ENCODE measurements at places on chromosomes 13 and 19. TPM values are rescaled to one million over a fixed set of nuclear protein-coding genes. Genes with fewer than 3 reads are reported as not detected.

Gene RB1
- total RNA-seq: 32.7 TPM

Gene ATP8A2
- total RNA-seq: 1.0 TPM

Gene RNF17
- not detected for total RNA-seq

Gene PGLYRP2
- total RNA-seq: not detected

Gene SH2D3A
- 42.9 TPM for total RNA-seq

Gene ZNF554
- total RNA-seq: 8.0 TPM

GRCh38 chr19:1968279-1969175 lies 27.6 kb downstream of the CSNK1G2 start:
- no peak for DNase-seq
- peaks cover 30% of the 10 kb centered on the region for H3K36me3 ChIP-seq
- H3K4me3 ChIP-seq: no peak overlapping the region
- no peak overlapping the region for H3K27ac ChIP-seq

DNA sequence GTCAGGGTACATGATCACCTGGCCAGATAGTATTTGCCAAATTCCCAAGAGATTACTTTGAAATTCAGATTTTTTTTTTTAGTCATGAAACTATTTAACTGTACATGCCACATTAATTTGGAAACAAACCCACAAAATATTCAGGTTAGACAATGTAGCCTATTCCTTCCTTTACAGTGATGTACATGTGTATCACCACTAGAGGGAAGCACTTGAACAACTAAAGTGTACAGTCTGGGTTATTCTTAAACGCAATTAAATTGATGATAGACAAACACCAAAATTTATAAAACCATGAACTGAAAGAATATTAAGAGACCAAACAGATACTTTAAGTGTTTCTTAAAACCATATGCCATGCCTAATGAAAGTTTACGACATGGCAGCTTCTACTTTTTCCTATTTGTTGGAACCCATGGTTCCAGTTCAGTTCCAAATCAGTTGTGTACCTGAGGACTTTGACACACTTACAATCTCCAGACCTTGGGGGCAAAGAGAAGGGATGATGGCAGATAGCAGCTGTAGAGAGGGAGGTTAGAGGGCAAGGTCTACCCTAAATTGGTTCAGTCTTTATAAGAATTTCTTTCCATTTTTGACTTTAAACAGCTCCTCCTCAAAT lies 52.8 kb downstream of the TNFSF13B start:
- H3K4me1 ChIP-seq: no peaks in the 10 kb centered on the region
- no peaks in the 10 kb centered on the region for H3K27me3 ChIP-seq
- no peak overlapping the region for H3K4me3 ChIP-seq
- DNase-seq: no peak
- H3K36me3 ChIP-seq: no peaks in the 10 kb centered on the region
- no peak overlapping the region for H3K27ac ChIP-seq

Gene UGGT2
- total RNA-seq: 26.0 TPM

DNA sequence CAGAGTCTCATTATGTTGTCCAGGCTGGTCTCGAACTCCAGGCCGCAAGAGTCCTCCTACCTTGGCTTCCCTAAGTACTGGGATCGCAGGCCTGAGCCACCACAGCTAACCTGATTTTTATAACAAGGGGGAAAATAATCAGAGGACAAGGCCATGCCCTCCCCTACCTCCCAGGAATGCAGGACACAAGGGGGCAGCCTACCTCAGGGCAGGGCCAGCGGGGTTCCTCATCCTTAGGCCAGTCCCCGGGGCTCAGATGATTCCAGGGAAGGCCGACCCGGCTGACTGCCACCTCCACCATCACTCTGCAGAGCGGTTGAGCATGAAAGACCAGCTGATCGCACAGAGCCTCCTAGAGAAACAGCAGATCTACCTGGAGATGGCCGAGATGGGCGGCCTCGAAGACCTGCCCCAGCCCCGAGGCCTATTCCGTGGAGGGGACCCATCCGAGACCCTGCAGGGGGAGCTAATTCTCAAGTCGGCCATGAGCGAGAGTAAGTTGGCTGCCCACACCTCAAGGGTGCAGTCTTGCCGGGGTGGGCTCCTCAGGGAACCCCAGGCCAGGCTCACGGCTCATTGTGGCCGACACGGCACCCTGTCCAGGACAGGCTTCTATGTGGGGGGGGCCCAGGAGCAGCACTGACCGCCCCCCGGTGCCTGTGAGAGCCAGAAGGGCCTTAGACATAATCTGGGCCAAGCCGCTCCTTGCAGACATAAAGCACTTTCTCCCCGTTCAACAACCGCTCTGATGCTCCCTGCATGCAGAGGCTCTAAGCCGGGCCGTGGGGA lies 26.8 kb downstream of the PEX11G start:
- DNase-seq: peak; percentile 60
- no peaks in the 10 kb centered on the region for H3K4me1 ChIP-seq
- no peak overlapping the region for H3K4me3 ChIP-seq
- H3K36me3 ChIP-seq: peaks cover 22% of the 10 kb centered on the region
- H3K27ac ChIP-seq: no peak overlapping the region

GRCh38 chr13:30806784-30807183 lies 71.4 kb downstream of the ALOX5AP start:
- no peak for DNase-seq
- no peak overlapping the region for H3K4me3 ChIP-seq
- H3K36me3 ChIP-seq: no peaks in the 10 kb centered on the region
- H3K27ac ChIP-seq: no peak overlapping the region
- no peaks in the 10 kb centered on the region for H3K27me3 ChIP-seq

DNA sequence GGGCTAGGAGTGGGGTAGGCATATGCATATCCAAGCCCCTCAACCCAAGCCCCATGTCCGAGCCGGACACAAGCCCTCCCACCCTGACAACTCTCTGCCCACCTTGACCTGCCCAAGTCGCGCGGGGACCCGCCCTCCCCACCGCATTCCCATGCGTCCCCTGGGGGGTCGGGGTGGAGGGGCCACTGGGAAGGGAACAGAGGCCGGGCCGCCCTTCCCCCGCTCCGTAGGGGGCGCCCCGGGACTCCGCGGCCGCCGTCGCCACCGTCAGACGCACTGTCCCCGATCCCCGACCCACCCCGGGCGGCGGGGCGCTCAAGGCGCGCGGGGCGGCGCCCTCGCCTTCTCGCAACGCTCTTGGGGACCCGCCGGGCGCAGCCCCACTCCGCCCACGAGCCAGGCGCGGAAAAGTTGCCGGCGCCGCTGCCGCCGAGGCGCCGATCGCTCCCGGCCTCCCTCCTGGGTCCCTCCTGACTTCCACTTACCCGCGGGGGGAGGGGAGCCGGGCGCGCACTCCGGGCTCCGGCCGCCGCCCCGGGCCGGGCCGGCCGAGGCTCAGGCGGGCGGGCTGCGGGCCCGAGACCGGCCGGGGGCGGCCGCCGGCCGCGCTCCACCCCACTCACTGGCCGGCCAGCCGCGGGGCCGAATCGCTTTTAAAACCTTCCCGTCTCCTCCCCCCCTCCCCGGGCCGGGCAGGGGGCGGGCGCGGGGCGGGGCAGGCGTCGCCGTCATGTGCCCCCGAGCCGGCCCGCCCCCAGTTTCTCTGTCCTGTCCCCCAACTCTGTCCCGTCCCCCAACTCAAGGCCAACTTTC lies 34.4 kb upstream of the NANOS3 start:
- H3K4me3 ChIP-seq: peak overlapping the region; percentile 97
- no peaks in the 10 kb centered on the region for H3K36me3 ChIP-seq
- H3K27ac ChIP-seq: peak overlapping the region; percentile 99
- H3K4me1 ChIP-seq: peaks cover 79% of the 10 kb centered on the region
- no peaks in the 10 kb centered on the region for H3K27me3 ChIP-seq

Measured in upper lobe of left lung (tissue), 6 donors.